ENCODE measurements at places on chromosomes 13 and 19.
A peak's percentile ranks its signal among the peaks of the same experiment; 100 is the strongest.

DNA sequence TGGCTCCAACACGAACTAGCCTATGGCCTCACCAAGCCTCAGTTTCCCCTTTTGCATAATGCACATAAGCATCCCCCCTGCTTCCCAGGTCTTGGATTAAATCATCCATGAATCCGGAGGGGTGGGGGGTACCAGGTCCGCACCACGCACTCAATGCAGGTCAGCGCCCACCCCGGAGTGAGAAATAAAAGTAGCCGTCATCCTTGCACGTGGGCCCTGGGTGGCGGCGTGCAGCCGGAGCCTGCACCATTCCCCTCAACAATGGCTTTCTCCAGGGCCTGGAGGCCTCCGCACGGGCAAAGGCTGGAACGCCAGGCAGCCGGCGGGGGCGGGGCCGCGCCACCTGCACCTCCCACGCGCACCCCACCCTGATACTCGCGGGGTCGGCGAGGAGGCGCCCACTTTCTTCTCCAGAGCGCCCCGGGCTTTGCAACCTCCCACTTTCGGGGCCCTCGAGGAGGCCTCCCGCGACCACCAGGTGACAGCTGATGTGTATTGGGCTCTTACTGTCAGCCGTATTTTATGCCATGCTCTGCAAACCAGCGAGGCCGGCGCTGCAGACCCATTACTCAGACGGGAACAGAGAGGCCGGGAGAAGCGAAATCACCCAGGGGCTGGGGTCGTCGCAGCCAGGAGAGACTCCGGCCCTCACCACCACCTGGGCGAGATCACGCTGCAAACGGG lies 767 bp upstream of the GADD45B start:
- DNase-seq: peak; percentile 69

DNA sequence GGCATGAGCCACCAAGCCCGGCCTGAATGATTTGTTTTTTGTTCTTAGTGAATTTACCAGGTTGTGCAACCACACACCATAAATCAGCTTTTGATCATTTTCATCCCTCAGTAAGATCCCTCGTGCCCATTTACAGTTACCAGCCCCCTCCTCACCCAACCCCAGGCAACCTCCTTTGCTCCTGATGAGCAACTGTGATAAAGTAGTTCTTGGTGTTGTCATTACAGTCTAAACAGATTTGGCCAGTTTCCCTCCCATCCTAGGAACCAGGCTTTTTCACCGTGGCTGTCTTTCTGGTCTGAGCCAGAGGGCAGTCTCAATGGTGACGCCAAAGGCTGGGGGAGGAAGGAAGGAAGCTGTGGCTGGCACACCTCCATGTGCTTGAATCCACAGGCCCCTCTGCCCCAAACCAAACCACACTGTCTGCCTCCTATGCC lies 61.2 kb upstream of the WDFY2 start:
- DNase-seq: peak; percentile 27

GRCh38 chr19:1618157-1619093 lies 13.2 kb upstream of the UQCR11 start:
- peak; percentile 26 for DNase-seq

DNA sequence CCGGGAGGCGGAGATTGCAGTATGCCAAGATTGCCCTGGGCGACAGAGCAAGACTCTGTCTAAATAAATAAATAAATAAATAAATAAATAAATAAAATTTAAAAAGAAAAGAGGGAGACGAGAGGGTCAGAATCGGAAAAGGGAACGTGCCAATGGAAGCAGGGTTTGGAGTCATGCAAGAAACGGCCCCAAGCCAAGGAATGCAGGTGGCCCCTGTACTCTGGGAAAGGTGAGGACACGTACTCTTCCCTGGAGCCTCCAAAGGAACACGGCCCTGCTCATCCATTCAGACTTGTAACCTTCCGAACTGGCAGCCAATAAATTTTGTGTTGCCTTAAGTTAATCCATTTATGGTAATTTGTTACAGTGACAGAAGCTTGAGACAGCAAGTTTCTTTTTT lies 19.9 kb upstream of the PNMA8C start:
- no peak for DNase-seq

- no peak for DNase-seq
Measured at GRCh38 chr19:41784743-41785142, 11.6 kb upstream of the CEACAM3 start.

GRCh38 chr19:52945652-52946321 lies 16.9 kb downstream of the ZNF816 start:
- no peak for DNase-seq

GRCh38 chr19:30671622-30672051 lies 299.5 kb downstream of the ZNF536 start:
- no peak for DNase-seq

DNA sequence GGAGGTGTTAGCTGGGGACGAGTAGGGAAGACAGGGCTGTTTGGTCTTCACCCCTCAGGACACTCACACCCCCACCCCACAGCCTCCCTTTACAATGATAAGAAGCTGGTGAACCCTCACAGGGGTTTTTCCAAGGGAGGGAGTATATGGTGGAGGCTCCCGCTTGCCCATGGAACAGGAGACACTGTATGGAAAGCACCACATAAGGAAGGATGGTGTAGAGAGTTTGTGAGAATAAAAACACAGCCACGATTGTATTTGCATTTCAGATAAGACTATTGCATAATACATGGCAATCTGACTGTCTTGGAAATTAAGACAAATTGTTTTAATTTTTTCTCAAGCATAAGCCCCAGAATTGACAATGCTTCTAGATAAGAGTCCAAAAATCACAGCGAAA lies 46.9 kb downstream of the TNFSF13B start:
- DNase-seq: no peak

DNA sequence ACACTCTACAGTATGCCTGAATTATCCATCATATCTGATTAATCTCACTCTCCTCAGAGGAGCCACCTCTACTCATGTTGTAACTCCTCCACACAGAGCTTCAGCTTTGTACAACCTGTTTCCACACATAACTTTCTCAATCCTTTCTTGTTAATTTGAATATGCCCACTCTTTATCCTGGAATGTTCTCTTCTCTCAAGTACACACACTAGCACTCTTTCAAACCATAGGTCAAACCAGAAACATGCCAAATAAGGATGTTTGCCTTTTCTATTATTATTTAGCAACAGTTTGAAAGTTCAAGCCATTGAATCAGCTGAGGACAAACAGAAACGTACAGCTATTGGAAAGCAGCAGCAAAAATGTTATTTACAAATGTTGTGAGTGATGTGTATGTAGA lies 110.3 kb downstream of the MIPEP start:
- peak; percentile 97 for DNase-seq

GRCh38 chr13:94947965-94948371 lies 235.6 kb upstream of the SOX21 start:
- DNase-seq: no peak

DNA sequence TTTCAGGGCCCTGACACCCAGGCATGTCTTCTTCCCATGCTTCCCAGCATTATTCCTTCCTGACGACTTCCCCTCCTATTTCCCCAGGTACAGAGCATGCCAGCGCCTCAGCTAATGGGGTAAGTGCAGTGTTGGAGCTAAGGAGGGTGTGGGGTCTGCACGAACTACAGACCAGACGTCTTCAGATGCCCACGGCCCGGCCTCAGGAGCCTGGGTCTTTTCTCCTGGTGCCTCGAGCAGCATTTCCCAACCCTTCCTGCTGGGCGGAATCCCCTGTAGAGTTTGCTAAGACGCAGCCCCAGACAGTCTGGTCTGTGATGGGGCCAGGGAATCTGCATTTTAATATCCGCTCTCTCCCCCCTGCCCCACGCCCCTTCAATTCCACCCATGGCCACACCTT lies 10.1 kb upstream of the CEACAM19 start:
- no peak for DNase-seq

GRCh38 chr19:18514800-18515682 lies 6.8 kb downstream of the ELL start:
- DNase-seq: peak; percentile 93

GRCh38 chr19:48879025-48879637 lies 6.9 kb downstream of the PPP1R15A start:
- DNase-seq: no peak

GRCh38 chr19:34218818-34219164 lies 35.6 kb upstream of the GARRE1 start:
- no peak for DNase-seq

DNA sequence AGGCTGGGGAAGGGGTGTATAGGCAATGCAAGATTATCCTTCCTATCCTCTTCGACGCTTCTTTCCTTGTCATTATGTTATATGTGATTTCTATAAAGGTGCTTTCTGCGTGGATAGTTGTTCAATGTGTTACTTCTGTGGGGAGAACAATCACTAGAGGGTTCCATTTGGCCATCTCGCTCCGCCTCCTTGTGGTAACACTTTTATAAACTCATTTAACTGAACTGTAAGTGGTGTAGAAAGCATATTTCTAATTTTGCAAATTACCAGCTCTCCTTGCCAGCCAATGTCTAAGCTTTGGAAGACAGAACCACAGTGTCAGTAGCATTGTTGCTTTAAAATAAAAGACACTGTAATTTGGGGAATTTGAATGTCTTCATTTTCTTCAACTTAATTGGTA lies 1093.7 kb upstream of the MIR17HG start:
- no peak for DNase-seq

DNA sequence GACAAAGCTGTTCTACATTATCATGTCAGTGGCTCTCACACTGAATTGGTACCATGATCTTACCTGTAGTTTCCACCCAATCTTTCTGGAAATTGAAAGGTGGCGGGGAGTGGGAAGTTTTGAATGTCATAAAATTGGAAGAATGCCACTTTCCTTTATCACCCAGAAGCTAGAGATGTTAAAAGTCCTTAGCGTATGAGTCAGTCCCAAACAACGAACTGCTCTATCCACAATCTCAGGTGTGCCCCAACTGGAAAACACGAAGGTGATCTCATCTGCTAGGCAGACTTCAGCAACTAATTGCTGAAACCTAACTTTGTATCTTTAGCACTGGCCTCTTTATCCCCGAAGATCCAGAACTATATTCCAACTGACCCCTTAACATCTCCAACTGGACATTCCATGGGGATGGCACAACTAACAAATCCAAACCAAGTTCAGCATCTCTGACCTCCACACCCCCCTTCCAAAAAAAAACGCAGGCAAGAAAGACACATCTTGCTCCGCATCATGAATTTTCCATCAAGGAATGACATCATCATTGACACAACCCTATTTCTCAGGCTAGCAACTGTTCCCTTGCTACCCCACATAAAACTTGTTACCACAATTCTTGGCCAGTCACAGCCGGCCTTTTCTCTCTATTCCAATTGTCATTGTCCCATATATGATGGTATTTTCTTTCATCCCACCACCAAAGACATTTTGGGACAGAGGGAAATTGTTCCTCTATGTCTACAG lies 175.4 kb downstream of the KLF12 start:
- DNase-seq: no peak

GRCh38 chr13:27101289-27101688 lies 70.3 kb downstream of the USP12 start:
- DNase-seq: no peak

DNA sequence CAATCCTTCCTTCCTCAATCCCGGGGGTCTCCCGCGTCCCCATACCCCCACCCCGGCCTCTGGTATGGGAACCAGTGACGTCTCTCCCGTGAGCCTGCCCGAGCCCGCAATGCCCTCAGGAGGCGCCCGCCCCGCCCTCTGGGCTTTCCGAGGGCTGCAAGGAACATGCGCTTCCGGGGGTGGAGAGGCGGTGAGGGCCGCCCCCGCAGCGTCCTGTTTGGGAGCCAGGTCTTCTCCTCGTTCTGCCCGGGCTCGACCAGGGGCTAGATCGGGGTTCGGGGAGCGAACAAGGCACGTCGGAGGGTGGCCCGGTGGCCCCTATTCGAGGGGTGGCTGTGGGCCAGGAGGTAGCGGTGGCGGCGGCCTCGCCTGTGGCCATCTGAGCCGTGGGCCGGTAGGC lies 6.6 kb upstream of the TEX101 start:
- DNase-seq: no peak

DNA sequence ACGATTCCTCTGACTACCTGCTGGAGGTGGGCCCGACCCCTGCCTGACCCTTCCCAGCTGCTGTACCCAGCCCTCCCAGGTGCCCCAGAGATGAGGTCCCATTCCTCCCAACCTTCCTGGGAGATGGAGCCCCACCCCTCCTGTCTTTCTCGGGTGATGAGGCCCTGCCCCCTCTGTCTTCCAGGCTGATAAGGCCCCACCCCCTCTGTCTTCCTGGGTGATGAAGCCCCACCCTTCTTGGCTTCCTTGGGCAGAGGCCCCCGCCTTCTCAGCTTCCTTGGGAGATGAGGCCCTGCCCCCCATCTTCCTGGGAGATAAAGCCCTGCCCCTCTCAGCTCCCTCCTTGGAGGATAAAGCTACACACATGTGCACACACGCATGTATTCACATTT lies 47.9 kb downstream of the CERS4 start:
- DNase-seq: no peak

DNA sequence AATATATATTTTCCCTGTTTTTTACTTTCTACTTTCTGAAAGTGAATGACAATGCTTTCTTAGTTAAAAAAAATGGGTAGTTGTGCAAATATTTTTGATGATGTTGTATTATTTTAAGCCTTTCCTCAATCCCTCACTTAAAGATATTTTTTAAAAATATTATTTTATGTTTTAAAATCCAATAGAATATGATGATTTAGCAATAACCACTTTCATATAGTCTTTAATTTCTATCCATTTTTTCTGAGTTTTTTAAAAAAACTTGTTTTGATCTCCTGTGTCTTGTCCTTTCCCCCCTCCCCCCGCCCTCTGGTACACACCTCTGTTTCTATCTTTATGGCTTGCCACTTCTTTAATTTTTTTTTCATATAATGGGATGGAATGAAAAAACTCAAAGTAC lies 362.0 kb upstream of the SLITRK6 start:
- DNase-seq: no peak

- no peak for DNase-seq
Measured at GRCh38 chr13:98877936-98878335, 99.9 kb downstream of the DOCK9 start.

- DNase-seq: peak; percentile 42
Measured at GRCh38 chr19:20247016-20247683, 80.1 kb downstream of the ZNF486 start.

DNA sequence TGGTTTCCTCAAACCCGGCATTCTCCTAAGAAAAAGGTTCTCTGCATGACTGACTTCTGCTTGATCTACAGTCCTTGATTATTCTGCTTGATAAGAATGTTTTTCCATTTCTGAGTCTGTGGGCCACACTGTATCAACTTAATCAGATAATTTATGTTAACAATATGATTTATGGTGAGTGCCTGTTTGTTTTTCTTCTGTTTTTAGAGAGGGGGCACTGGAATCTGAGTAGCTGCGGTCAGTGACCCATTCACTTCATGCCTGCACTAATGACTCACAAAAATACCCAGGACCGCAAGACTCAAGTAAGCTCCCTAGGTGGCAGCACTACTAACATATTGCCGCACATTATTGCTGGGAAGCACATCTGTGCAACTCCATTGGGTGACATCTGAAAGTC lies 542.3 kb upstream of the ATXN8OS start:
- peak; percentile 17 for DNase-seq

- no peak for DNase-seq
Measured at GRCh38 chr19:6059396-6059947, 50.8 kb downstream of the RFX2 start.

- no peak for DNase-seq
Measured at GRCh38 chr19:10104665-10105508, 1.3 kb upstream of the PPAN start.

DNA sequence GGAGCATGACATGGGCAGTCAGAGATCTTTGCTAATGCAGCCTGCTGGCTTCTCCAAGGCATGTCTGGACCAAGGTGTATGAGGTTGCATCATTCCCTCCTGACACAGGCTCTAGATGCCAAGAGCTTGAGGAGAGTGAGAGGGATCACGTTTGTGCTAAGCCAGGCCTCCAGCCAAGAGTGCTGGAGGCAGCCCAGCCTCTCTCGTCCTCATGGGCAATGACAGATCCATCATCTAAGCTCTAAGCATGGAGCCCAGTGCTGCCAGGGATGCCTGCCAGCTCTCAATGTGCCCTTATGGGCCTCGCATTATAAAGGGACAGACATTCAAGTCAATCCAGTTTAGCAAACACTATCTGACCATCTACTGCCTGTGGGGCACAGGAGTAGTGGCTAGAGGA lies 136.3 kb upstream of the VSTM2B start:
- DNase-seq: no peak
